ENCODE measurements at places on chromosomes 13 and 19.
A peak's percentile ranks its signal among the peaks of the same experiment; 100 is the strongest.

DNA sequence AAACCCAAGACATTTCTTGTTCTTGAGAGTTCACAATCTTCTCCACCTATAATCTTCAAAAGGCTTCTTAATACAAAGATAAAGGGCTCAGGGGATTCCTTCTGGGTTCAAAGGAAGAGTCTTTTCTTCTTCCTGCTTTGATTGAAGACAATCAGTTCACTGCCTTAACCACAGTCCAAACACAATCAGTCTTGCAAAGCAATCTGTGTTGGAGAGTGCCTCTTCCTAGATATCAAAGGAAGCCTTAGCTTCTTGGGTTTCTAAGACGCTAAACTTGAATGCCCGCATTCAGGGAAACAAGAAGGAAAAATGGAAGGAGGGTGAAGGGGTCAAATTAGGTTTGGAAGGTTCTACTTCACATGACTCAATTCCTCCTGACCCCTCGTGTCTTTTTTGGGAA is 27.2 kb downstream of the RANBP3 start:
- no peak for DNase-seq

- DNase-seq, result no peak
Measured at GRCh38 chr13:99726282-99726894, 225.1 kb downstream of the TM9SF2 start.

GRCh38 chr13:32907211-32907610 is 109.0 kb upstream of the KL start:
- DNase-seq, result no peak

GRCh38 chr19:37114001-37114400 is 35.8 kb downstream of the ZNF420 start:
- no peak for DNase-seq

DNA sequence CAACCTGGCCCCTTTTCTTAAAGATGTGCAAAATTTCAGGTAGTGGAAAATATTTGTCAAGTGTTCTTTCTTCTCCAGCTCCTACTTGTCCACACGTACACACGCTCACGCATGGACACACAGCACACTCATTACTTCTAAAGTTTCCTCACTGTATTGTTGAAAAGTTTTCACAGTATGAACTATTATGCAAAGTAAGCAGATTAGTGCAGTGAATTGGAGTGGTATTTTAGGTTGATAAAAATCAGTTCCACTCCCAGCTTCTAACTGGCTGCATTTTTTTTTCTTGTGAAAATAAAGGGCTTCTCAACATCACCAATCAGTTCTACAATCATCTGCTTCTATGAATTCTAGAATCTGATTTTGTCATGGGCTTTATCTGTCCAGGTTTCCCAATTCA is 264.5 kb downstream of the DCT start:
- no peak for DNase-seq

- no peak for DNase-seq
Measured at GRCh38 chr19:410243-410781, 1.4 kb upstream of the C2CD4C start.

DNA sequence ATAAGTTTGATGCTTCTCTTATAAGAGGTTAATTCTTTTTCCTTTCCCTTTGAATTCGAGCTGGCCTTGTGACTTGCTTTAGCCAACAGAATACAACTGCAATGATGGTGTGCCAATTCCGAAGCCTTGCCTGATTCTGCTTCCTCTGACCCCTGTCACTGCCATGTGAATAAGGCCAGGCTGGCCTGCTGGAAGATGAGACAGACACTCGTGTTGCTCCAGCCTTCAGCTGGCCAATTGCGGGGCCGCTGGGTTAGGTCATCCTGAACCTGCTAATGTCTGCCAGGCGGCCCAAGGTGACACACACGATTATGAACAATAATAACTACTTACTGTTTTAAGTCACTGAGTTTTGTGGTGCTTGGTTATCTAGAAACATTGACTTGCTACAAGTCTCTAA is 352.0 kb downstream of the MYO16 start:
- no peak for DNase-seq

DNA sequence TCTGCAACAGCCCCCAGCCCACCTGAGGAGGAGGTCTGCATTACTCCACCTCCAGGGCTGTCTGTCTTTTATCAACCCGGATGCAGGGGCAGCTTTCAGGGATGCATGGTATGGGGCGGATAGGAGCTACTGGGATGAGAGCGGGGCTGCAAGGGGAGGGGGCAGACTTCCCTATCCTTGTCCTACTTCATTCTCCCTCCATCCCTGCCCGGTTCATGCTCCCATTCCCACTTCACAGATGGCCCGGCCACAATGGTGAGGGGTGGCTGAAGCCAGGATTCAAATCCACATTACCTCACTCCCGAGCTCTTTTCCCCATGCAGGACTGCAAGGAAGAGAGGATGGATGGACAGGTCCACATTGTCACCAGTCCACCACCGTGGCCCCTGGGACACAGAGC is 40.5 kb upstream of the VSTM2B start:
- DNase-seq, result no peak

DNA sequence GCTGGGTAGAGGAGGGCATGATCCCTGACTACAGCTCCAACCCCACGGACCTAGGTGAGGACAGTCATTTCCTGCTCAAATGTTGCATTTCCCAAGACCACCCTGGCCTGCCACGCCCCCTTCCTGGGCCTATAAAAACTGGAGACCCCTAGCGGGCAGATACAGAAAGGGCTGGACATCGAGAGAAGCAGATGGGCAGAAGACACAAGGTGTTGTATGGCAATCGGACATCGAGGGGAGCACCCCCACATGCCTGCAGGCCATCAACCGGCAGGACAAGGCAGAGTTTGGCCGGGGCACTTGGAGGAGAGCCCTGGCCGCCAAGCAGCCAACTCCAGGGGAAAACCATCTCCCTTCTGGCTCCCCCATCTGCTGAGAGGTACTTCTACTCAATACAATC is 746.4 kb downstream of the PCDH9 start:
- DNase-seq, result no peak

GRCh38 chr19:31315652-31316051 is 33.6 kb downstream of the TSHZ3 start:
- no peak for DNase-seq

DNA sequence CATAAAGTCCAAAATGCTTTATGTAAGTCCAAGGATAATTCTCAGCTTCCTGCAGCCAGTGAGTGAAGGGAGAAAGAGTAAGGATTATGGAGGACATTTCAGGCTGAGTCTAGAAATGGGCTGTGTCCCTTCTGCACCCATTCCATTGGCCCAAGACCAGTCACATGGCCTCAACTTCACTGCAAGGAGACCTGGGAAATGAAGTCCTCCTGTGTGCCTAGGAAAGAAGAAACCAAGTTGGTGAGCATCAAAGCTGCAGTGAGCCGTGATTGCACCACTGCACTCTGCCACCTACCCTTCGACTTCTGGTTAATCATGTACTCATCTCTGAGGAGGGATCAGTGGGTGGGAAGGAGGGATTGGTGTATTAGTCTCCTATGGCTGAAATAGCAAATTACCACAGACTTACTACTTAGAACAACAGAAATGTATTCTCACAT is 3.6 kb upstream of the CD37 start:
- DNase-seq, result peak; percentile 79

DNA sequence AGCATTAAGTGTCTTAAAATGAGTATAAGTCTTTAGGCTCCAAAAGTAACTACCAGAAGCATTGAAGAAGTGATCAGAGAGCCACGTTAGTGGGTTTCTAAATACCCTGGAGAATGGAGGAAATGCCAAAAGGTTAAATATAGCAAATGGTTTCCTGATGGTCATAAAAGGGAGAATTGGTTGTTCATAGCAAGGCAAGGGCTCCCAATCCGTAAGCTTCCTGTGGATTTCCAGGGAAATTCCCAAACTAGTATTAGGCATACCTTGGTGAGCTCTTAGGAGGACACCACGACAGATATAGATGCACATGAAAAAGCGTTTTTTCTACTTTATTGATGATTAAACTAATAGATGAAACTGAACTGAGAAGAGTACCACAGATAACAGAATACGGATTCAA is 410.9 kb downstream of the FOXO1 start:
- no peak for DNase-seq

- no peak for DNase-seq
Measured at GRCh38 chr19:15390814-15391213, 11.2 kb upstream of the AKAP8 start.

DNA sequence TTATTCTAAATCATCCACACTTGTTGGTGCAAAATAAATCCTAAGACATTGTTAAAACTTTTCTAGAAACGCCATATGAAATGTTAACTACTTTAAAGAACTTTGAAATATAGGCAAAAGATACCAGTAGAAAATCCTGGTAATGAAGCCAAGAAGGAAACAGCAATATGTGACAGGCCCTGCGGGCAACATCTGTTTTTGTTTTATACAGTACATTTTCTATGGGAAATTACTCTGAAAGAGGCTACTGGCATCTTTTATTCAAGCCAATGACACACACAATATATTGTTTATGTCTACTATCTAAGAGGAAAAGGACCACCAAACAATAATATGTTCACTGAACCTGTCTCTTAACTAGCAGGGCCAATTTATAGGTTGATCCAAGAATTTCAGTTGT is 829.7 kb downstream of the PCDH17 start:
- peak; percentile 25 for DNase-seq

- DNase-seq, result no peak
Measured at GRCh38 chr19:41233748-41234240, 14.8 kb downstream of the AXL start.

- DNase-seq, result peak; percentile 23
Measured at GRCh38 chr19:57558525-57558924, 1.1 kb downstream of the ZNF550 start.

DNA sequence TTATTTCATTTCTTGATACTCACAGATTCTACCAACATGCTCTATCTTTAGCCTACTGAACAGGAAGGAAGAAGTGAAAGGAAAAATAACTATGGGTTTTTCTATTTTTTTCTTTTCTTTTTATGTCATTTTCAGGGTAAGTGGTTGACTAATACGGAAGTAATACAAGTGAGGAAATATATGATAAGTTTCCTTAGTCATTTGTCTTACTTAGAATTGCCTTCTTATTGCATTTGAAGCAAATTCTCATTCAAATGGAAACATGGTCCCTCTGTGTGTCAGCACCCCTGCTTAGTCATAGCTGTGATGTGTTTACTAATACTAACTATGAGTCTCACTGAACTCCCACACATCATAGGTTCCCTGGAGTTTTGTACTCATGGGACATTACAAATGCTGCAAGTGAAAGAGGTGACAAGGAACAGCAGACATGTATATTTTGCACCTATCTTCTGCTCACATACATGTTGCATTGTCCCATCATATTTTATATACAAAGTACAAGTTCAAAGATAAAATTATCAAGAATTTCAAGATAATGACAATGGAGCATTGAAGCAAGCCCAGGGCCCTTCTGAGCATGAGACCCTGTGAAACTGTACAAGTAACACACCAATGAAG is 60.1 kb downstream of the DCT start:
- peak; percentile 70 for DNase-seq

GRCh38 chr19:33562636-33563035 is 41.0 kb upstream of the PEPD start:
- no peak for DNase-seq

- DNase-seq, result no peak
Measured at GRCh38 chr13:47188802-47189201, 291.9 kb upstream of the HTR2A start.

DNA sequence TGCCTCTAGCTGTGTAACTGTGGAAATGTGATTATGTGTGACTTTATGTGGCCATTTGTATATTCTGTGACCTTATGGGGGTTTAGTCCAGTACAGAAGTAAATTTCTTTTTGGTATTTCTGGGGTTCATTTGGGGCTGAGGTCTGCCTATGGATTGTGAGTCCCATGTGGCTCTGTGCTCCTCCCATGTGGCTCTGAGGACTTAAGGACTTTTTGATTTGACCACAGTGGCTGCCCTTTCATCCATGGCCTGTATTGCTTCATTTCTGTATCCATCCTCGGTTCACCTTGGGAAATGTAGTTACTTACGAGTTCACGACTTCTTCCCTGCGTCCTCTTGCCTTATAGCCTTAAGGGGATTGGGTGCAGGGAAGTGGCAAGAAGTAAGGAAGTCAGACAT is 1.0 kb downstream of the ZNF420 start:
- DNase-seq, result no peak

GRCh38 chr13:38518328-38518727 is 168.5 kb upstream of the FREM2 start:
- DNase-seq, result no peak

DNA sequence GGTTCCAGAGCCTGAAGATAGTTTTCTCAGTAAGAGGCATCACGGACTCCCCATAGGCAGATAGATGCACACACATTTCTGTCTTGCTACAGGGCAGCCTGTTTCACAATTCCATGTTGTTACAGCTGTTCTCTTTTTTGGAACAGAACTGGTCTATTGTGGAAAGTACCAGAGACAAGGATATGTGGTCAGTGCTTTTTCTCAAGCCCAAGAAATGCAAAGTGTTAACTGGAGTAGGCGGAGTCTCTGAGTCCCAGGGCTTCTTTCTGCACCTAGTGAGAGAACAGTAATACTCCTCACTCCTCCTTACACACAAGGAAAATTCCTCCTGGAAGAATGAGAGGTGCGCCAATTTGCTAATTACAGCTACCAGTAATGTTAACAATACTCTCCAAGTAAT is 141.6 kb upstream of the ARGLU1 start:
- no peak for DNase-seq
